Spinal cord (tissue), 10 donors: ENCODE measurements at places on chromosomes 5 and 9. TPM values are rescaled to one million over a fixed set of nuclear protein-coding genes. Genes with fewer than 3 reads are reported as not detected.

The PCDHGB3 gene
- polyA plus RNA-seq: 7.1 TPM

The SPATA31D4 gene
- polyA plus RNA-seq: not detected

The FOXD4L6 gene
- polyA plus RNA-seq: not detected

The GPX8 gene
- 14.4 TPM for polyA plus RNA-seq
